Esophagus mucosa (tissue), 1 donor: ENCODE measurements at places on chromosomes 3 and 15. TPM values are rescaled to one million over a fixed set of nuclear protein-coding genes. Genes with fewer than 3 reads are reported as not detected.
A peak's percentile ranks its signal among the peaks of the same experiment; 100 is the strongest.

DNA sequence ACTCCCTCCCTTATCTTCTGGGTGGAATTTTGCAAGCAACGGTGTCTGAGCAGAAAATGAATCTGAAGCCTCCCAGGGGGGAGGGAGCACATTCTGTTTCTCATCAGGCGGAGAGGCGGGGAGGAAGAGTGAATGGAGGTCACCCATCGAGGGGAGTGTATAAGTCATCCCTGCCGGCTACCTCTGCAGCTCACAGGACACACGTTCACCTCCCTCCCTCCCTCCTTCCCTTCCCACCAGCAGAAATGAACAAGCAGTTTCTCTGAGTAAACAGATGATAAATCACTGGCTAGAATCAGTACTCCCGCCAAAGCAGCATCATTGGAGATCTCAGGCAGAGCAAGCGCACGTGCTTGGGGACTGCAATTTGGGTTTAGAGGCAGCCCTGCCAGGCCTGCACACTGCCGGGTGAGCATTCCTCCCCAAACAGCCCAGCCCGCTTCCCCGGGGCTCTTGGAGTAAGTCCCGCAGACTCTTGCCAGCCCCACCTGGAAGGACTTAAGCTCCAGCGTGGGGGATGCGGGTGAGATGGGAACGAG, 38.3 kb downstream of the CPN2 start:
- peak; percentile 10 for ATAC-seq

DNA sequence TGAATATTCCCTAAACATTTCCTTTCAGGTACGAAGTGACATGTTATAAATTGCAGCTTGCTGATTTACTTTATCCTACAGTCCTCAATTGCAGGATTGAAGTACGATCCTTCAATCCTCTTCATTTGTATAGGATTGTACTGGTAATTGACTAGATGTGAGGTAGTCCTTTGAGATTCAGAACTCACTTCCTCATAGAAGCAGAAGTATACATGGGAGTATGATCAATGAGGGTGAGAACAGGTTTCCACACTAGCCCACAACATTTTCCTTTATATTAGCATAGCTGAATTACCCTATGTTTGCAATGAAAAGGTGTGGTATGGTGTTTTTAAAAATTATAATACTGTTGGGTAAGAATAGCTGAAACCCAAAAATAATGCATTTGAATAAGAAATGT, 160.0 kb upstream of the UMPS start:
- no peak for ATAC-seq

GRCh38 chr3:15307580-15307979, 24.8 kb downstream of the SH3BP5 start:
- ATAC-seq: no peak

Gene GPX1
- total RNA-seq: 296 TPM

- ATAC-seq: no peak
Measured at GRCh38 chr15:93319121-93319814, 230.3 kb upstream of the RGMA start.

DNA sequence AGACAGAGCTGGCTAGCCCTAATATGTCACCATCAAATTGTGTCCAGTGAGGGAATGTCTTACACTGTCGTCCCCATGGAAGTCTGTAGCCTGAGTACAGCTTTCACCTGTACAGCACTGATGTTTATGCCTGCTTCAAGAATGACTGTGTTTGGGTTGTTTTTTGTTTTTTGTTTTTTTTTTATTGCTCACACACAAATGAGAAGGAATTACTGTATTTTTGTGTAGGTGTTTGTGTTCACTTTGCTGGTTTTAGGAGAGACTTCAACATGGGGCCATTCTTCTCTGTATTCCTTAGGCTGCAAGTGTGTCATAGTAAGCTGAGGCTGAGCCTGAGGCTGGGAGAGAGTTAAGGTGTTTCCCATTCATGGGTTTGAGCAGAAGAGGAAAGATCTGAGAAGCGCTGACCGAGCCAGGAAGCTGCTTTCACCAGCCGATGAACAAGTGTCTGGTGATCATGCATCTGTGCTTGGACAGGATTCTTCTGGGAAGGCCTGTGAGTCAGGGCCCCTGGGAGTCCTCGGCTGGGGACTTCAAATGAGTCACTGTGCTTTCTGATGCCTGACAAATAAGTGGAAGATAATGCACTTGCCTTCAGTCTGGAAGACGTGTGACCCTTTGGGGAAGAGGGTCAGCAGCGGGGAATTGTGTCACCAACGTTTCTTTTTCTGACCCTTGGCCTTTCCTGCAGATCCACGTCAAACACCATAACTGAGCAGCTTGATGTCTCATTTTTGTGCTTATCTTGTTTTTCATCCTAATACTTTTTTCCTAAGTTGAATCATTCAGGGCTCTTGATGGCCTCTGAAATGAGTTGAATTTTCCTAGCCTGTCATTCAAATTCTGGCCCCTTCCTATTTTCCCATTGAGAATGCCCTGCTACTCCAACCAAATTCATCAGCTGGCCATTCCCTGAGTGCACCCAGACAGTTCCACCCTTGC, 36.7 kb upstream of the ZBTB38 start:
- ATAC-seq: peak; percentile 88

DNA sequence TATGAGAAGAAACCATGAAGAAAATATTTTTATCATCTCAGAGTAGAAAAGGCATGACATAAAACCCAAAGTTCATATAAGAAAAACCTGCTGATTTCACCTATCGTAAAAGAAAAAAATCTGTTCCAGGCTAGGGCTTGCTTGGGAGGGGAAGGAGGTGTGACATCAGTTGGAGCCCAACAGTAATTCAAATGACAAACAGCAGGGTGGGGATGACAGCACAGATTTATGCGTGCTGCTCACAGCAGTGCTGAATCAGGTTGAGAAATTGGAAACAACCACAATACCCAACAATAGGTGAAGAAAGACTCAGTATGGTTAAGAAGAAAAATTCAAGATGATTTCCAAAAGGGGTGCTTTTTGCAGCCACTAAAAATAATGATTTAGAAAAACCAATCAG, 172.4 kb downstream of the PDE8A start:
- peak; percentile 81 for ATAC-seq

Gene SERPINI2
- not detected for total RNA-seq

Gene GABRR3
- total RNA-seq: not detected

DNA sequence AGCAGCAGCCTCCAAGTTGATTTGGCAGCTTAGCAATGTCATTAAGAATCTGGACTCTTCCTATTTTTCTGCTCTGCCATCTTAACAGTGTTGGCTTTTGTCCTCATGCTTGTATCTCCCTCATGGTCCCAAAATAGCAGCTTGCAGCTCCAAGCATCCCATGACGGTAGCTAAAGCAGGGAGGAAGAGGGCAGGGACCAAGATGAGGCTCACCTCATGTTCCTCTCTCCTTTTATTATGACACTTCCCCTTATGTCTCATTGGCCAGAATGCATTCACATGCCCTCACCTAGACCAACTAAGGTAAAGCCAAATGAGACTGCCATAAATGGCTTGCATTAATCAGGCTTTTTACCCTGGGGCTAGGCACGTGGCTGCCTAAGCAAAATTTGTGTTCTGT, 382.4 kb downstream of the SHQ1 start:
- ATAC-seq: peak; percentile 22

Gene COL7A1
- 86.4 TPM for total RNA-seq

Gene SLC25A38
- 8.6 TPM for total RNA-seq

- peak; percentile 54 for ATAC-seq
Measured at GRCh38 chr15:69414701-69415167, 585 bp downstream of the KIF23 start.

Gene ACKR4
- not detected for total RNA-seq

- ATAC-seq: no peak
Measured at GRCh38 chr3:43606284-43606683, 15.5 kb downstream of the ANO10 start.

GRCh38 chr15:99955181-99955525, 221.9 kb upstream of the LYSMD4 start:
- peak; percentile 24 for ATAC-seq

DNA sequence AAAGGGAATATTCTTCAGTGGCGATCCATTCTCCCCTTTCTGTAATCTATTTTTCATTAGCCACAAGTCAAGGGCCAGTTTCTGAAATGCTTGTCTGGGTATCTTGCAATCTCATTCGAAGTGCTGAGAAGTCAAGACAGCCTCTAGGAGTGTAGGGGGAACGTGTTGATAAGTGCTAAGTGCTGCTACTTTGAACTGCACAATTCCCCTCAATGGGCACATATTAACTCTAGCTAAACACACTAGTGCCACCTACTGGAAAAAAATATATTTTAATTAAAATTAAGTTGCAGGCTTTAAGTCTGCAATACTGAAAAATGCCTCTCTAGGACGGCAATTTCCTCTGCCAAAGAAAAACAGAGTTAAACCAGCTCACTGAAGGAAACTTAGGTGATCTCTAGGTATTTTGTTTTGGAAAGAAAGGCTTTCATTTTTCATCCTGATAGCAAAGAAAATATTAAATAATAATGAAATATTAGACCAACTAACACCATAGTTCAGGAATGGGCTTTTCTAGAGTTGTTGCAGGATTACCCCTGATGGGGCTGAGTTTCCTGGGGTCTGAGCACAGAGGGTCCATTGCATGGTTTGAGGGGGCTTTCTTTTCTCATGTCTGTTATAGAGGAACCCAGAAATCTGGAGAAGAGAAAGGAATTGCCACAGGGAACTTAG, 181.9 kb upstream of the KBTBD8 start:
- ATAC-seq: peak; percentile 74

- ATAC-seq: peak; percentile 70
Measured at GRCh38 chr3:50616003-50616769, 765 bp upstream of the MAPKAPK3 start.

DNA sequence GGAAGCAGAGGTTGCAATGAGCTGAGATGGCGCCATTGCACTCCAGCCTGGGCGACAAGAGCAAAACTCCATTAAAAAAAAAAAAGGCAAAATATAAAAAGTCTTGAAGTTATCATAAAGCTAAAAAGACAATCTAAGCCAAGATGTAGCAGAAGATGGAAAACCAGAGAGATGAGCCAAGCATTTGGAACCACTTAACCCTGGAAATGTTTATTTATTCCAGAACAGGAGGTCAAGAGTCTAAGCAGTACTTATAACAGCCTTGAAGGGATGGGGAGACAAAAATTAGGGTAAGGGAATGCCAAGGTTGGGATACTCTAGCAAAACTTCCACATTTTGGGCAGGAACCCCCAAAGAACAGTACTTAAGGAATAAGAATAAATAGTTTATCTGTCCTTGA, 30.1 kb downstream of the FAIM start:
- ATAC-seq: no peak

DNA sequence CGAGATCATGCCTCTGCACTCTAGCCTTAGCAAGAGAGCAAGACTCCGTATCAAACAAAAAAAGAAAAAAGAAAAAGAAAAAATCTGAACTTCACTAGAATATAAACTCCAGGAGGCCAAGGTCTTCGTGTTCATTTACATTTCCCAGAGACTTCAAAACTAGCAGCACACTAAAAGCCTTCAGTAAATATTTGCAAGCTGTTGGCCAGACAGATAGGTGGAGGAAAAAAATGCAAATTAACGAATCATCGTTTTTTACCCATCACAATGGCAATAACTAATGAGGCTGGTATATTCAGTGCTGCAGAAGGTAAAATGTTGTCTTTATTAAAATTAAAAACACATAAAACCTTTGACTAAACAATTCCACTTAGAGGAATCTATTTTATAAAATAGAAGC, 80.6 kb downstream of the CLASP2 start:
- ATAC-seq: no peak

DNA sequence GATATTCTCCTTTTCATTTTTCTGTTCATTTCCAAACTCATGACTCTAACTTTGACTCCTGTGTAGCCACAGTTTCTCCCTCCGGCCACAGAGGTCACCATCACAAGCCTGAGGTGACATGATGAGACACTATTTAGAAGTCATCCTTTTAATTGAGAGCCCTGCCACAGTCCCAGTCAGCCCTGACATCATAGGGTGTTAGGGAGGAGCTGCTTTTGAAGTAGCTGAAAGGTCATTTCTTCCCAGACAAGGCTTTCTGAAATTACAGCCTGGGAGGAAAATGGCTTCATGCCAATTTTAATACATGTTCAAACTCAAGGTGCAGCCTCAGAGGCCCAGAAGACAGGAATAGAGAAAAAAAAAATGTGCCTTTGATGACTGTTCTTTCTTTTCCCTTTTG, 532.8 kb upstream of the TGFBR2 start:
- no peak for ATAC-seq

Gene SCN11A
- 0.04 TPM for total RNA-seq

GRCh38 chr3:32455609-32456428, 46.8 kb downstream of the CMTM6 start:
- ATAC-seq: no peak

- peak; percentile 28 for ATAC-seq
Measured at GRCh38 chr15:81296673-81297072, 27.3 kb downstream of the STARD5 start.

DNA sequence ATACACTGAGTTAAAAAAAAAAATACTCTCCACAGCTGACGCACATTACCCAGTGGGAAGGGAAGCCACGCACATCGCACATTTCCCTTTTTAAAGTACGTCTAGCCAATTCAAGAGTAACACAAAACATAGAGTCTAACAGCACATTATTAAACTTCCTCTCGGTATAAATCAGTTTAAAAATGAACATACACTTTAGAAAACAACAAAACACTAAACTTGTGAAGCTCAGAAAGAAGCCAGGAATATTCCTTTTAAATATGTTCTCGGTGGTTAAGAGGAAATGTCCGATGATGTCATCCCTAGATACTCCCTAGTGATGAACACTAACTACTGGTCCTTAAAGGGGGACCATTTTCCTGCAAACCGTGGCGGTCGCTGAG, 721 bp downstream of the MYEF2 start:
- peak; percentile 20 for ATAC-seq

- peak; percentile 29 for ATAC-seq
Measured at GRCh38 chr15:72554471-72555425, 80.6 kb downstream of the ARIH1 start.

Gene SERINC4
- total RNA-seq: 0.36 TPM

DNA sequence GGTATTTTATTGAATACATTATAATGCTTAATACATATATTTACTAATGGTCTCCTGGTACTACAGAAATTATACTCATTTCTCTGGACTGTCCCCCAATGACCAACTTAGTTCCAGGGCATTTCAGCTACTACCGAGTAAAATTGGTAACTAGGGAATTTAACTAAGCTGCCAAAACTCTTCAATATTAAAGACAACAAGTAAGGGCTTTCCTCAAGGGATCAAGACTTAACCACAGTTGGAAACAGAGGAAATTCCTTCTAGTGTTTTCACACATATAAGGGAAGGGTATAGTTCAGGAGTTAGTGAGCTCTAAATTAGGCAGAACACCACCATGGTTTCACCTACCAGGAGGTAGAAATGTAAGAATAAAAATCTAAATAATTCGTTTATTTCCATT, 357.4 kb downstream of the TBL1XR1 start:
- ATAC-seq: no peak

GRCh38 chr3:184295771-184296170, 3.3 kb upstream of the PSMD2 start:
- no peak for ATAC-seq

GRCh38 chr3:28598165-28598564, 249.5 kb upstream of the AZI2 start:
- no peak for ATAC-seq

DNA sequence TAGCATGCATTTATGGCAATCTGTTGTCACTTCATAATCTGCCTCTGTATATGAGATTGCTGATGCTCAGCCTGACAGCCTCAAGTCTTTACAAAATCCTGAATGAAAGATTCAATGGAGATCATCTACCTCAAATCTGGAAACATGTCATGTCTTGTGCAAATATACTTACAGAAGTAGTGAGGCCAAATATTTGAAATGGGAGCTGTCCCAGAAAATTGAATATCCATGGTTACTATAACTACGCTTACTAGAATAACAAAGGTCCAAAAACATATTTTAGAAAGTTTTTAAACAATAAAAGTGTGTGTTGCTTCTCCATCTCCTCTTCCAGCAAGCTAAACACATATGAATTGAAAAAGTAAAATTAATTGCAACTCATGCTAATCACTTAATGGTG, 133.2 kb upstream of the DPH6 start:
- no peak for ATAC-seq

GRCh38 chr15:100759106-100759505, 120.5 kb upstream of the ALDH1A3 start:
- ATAC-seq: no peak
